ENCODE measurements at places on chromosomes 6 and 20.

GRCh38 chr6:324116-324728 is 31.9 kb downstream of the DUSP22 start:
- DNase-seq, result no peak

DNA sequence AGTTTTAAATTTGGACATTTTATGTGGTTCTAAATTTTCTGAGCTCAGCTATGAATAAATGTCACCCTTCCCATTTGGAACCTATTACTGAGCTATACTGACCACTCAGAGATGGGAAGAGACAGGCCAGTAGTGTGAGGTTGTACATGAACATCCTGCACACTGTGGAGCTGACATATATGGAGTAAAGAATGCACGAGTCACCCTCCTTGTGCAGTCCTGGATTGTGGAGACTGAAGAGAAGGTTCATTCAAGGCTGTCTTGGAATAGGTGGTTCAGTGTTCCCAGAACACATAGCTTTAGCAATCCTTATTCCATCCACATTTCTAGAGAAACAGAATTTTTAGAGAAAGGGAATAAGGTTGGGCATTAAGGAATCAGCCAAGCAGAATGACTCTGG is 50.3 kb upstream of the OGFRL1 start:
- DNase-seq, result no peak

DNA sequence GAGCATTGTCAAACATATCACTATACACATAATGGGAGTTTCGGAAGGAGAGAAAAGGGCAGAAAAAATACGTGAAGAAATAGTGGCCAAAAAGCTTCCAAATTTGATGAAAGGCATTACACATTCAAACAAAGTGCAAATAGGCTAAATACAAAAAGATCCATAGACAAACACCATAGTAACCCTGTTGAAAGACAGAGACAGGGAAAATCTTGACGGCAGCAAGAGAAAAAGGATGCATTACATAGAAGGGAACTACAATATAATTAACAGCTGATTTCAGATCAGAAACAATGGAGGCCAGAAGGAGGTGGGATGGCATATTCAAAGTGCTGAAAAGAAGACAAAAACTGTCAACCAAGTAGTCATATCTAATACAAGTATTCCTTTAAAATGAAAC is 170.8 kb downstream of the MRPL14 start:
- no peak for DNase-seq

- no peak for DNase-seq
These were observed 19.3 kb downstream of the HIVEP2 start for GRCh38 chr6:142925575-142926110.

DNA sequence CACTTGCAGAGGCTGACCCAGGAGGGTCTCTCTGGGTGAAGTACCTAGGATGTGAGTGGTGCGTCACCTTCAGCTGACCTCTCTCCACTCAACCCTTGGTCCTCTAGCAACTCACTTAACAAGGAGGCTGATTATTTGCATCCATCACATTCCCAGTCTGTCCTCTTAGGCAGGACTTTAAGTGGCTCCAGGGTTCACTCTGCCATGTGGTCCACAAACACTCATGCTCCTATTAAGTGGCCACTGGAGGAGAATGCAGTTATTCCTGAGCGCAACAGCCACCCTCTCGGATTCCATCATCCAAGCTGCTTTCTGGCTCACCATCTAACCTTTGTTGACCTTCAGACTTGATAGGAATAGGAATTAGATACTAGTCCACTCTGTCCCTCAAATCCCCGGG is 61.1 kb upstream of the SCAF8 start:
- no peak for DNase-seq

DNA sequence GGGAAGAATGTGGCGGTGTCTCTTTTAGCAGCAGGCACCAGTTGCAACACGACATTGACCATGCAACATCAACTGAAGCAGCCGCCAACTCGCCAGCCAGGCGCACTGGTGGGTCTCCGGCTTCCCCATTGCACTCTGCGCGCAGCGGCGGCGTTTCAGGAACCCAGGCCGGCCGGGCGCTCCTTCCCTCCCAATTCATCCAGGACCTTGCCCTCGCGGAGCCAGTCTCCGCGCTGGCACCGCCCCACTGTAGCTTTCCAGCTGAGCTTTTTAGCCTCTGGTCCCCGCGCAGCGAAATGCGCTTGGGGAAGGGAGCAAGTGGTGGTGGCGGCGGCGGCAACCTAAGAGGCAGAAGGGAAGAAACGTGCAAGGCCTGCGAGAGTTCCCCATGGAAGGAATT is 297.9 kb upstream of the RIMS1 start:
- DNase-seq, result no peak

GRCh38 chr20:23932256-23932655 is 52.7 kb upstream of the CST5 start:
- DNase-seq, result no peak

DNA sequence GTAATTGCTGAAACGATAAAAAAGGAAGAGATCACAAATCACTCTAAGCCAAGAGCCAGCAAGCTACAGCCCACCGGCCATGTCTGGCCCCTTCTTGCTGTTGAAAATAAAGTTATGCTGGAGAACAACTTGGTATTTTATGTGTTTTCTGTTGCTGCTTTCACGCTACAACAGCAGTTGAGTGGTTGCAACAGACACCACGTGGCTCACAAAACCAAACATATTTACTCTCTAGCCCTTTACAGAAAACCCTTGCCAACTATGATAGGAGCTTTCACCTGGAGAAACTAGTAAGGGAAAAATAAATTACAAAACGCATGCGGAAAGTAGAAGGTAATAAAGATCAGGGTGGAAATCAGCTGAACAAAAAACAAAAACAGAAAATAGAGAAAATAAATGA is 41.1 kb upstream of the SLCO4A1 start:
- no peak for DNase-seq

- no peak for DNase-seq
These were observed 94.6 kb downstream of the GPR63 start for GRCh38 chr6:96742702-96743101.

- no peak for DNase-seq
These were observed 13.6 kb upstream of the SRSF6 start for GRCh38 chr20:43444107-43444506.

- no peak for DNase-seq
These were observed 77.1 kb downstream of the FBXO5 start for GRCh38 chr6:152905551-152906299.

DNA sequence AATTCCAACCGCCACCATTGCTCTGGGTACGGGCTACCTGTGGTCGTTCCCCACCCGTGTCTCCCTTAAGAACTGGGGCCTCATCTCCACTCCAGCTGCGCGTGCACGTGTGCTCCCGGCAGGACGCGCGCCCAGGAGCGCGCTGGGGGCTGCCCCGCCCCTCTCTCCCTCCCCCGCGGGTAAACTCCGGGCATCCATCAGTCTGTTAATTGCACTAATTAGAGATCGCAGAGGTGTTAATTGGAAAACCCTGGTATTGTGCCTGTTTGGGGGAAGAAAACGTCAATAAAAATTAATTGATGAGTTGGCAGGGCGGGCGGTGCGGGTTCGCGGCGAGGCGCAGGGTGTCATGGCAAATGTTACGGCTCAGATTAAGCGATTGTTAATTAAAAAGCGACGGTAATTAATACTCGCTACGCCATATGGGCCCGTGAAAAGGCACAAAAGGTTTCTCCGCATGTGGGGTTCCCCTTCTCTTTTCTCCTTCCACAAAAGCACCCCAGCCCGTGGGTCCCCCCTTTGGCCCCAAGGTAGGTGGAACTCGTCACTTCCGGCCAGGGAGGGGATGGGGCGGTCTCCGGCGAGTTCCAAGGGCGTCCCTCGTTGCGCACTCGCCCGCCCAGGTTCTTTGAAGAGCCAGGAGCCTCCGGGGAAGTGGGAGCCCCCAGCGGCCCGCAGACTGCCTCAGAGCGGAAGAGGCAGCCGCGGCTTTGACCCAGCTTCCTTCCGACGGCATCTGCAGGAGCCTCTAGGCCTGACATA is 14.4 kb downstream of the FOXP4 start:
- DNase-seq, result no peak

GRCh38 chr6:24882295-24882694 is 53.5 kb downstream of the RIPOR2 start:
- no peak for DNase-seq

GRCh38 chr6:43103253-43103876 is 27.3 kb downstream of the PTK7 start:
- DNase-seq, result no peak

DNA sequence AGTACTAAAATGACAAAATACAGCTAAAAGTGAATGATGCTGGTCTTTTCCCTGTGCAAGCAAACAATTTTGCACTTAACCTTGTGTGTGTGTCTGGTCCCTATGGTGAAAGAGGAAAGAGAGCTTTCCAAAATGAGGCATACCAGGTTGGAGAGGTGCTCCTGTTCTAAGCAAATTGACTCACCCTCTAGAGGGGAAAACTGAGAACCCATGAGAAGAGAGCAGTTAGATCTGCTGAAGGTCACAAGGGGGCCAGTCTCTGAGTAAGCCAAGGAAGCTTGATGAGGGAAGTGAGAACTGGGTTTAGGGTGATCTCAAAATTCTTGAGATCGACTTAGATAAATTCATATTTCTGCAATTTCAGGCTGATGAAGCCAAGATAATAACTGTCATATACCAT is 157.5 kb upstream of the TBX18 start:
- DNase-seq, result no peak

DNA sequence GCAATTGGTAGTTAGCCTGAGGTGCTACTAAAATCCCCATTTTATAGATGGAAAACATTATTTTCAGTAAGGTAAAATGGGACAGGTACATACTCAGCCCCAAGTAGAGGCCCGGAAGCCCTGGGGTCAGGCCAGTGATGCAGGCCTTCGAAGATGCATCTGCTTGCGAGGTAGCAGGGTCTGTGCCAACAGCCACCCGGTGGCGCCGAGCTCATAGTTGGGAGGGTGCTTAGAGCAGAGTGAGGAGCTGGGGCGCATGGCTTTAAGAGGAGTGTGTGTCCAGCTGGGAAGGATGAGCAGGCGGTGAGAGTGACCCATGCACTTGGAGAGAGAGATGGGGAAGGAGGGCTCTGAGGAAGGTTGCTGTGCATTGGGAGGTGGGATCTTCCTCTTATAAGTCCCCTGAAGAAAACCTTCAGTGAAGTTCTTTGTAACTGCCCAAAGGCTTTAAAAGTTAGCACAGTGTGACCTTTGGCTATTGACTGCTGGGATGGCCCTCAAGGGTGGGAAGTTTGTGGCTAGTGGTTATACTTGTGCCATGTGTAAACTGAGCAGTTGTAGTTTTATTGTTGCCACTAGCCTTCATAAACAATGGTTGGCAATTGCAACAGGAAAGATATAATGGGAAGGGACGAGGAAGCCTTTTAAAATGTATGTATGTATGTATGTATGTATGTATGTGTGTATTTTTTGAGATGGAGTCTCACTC is 71.1 kb downstream of the TOX2 start:
- DNase-seq, result no peak

- DNase-seq, result no peak
These were observed 1.7 kb upstream of the TFAP2C start for GRCh38 chr20:56627122-56628014.

DNA sequence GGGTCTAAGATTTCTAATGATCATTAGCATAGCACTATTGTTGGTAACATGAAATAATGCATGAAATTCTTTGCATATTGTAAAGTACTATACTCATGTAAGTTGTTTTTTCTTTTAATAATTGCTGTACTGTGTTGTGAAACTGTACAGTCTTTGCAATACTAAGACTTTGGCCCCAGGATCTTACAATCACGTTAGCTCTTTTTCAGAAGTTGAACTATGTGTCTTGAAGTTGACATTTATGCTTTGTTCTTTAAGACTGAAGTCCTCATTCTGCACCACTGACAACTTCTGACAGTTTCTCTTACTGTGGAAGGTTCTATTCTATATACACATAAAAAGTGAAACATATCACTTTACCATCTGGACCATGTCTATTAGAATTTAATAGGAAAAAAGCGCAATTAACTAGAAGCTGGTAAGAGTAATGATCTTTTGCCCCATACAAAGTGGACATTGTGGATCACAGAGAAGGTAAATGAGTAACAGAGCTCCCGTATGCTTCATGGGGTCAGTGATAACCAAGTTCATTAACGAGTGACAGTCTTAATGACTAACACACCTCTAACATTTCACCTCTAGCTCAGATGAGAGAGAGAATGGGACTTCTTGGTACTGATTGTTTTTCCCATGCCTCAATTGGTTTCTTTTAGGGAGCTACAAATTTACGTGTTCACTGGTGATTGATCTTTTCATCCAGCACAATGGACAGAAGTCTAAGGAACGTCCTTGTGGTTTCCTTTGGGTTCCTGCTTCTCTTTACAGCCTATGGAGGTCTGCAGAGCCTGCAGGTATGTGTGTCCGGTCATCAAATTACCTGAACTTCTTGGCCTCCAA is at the start of gene UNC93A:
UNC93A (plus strand) TSS at position 530 of the 837 bp plus-strand sequence; CDS start at position 705, 175 bp downstream.
- no peak for DNase-seq

DNA sequence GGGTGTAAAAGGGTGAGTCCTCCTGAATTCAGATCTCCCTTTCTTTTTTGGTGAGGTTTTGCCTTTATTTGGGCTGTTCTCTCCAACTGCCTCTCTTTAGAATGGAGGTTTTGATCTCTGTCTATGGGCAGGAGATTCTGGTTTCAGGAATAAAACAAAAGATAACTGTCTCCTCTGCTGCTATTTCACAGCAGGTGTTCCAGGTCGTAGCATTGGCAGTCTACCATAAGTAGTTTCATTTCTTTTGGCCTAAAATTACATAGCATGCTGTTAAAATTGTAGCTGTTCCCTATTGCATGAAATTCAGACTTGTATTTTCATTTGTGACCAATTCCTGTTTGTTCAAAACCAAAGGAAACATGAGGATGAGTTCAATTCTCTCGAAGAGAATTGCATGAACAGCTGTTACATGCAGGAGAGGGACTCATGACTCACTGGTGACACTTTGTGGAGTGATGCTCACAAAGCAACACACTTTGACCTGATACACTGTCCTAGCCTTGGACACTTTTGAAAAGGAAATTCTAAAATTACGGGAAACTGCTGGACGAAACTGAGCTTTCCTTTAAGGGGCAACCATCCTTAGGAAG is 76.8 kb upstream of the SIRPG start:
- no peak for DNase-seq

GRCh38 chr20:23637282-23638221 is at the start of gene CST3:
CST3 (minus strand) TSS chr20:23637955; CDS start chr20:23637862, 93 bp downstream.
- no peak for DNase-seq

- DNase-seq, result no peak
These were observed 103.6 kb downstream of the GMDS start for GRCh38 chr6:2141644-2142290.

DNA sequence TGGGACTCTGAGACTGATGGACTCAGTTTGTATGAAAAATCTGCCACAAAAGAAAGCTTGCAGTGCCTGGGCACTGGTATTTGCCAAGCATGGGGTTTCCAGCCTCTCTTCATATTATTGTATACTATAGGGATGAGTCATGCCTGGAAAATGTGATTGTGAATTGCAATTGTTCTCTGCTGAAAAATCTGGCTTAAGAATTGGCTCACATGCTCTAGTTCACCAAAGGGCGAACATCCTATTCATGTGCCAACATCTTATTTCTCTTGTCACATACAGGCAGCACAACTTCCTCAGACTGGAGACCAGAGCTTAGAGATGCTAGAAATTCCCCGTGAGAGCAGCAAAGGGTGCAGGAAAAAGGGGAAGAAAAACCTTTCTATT is 103.6 kb upstream of the KCNK16 start:
- DNase-seq, result no peak

- DNase-seq, result peak; percentile 38
These were observed at the start of gene ABRACL for GRCh38 chr6:139028658-139029469. ABRACL (plus strand) TSS chr6:139028745; CDS start chr6:139034161, 5,416 bp downstream.

GRCh38 chr6:15368873-15369272 is 123.0 kb downstream of the JARID2 start:
- no peak for DNase-seq
